ENCODE measurements at places on chromosomes 6 and 20.

DNA sequence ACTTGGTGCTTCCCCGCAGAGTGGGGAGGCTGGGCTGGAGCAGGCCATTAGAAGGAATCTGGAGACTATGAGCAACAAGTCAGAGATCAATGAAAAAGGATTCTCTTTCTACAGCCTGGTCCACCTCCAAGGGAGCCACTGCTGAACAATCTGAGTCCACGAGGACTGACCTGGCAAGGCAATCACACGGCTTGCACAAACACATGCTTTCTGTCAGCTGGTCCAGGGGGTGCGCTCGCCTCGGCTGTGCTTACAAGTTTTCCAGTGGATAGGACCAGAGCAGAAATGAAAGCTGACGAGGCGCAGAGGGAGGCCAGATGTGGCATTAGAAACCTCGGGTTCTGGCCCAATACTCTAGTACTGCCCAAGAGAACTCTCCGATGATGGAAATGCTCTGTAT lies 18.1 kb downstream of the KCNK5 start:
- DNase-seq = no peak

GRCh38 chr6:11171952-11172351 lies 60.4 kb upstream of the ERVFRD-1 start:
- no peak for DNase-seq

DNA sequence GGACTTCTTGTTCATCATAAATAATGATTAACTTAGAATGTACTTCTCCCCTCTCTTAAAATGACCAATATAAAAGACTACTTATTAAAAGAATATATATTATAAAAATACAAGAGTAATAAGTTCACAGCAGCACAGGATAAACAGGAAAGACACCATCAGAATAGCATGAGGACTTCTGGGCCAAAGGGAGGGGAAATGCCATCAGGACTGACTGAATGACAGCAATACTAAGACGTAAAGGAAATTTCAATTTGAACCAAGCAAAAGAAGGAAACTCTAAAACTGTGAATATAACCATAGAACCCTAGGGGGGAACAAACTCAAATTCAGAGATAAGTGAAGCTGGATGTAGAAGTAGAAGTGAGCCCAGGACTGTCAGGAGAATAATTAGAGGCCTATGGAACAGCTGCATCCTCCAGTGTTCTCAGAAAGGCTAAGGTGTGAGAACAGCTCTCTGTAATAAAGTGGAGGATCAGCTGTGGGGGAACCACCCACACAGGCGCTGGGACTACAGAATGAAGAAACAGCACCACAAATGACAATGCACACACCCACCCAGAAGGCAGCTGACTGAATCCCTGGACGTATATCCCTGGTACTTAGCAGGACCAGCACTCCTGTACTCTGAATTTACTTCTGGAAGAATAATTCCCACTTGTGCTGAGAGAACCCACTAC lies 37.8 kb downstream of the ZHX3 start:
- DNase-seq = no peak

DNA sequence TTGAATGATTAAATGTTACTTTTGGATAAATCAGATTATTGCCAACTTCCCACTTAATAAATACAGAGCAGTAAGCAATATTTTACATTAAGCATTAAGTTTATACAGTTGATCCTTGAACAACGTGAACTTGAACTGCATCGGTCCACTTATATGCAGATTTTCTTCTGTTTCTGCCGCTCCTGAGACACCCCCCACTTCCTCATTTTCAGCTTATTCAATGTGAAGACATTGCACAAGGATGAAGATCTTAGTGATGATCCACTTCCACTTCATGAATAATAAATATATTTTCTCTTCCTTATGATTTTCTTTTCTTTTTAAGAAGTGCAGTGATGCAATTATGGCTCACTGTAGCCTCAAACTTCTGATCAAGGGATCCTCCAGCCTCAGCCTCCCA lies 167.2 kb downstream of the LINC00237 start:
- DNase-seq = no peak

- DNase-seq = no peak
Observed at GRCh38 chr20:57294550-57294949, 28.1 kb upstream of the BMP7 start.

GRCh38 chr6:11783524-11784064 lies 5.0 kb upstream of the ADTRP start:
- no peak for DNase-seq

DNA sequence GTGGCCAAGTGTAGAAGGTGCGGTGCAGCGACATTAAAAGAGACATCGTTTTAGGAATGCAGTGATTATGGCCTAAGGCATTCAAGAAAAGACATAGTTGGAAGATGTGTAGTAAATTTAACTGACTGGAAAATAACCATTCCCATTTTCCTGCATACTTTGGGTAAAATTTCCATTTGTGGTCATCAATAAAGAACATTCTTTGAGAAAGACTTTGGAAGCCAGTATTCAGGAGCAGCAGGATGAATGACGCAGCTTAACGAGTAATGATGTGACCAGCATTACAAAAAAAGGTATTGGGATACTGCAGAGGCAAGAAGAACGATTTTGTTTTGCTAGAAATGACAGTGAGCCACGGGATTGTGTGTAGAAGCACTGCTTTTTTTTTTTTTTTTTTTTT lies 7.0 kb upstream of the RWDD1 start:
- no peak for DNase-seq

GRCh38 chr20:24048024-24048611 lies 59.5 kb upstream of the GGTLC1 start:
- DNase-seq = peak; percentile 22

DNA sequence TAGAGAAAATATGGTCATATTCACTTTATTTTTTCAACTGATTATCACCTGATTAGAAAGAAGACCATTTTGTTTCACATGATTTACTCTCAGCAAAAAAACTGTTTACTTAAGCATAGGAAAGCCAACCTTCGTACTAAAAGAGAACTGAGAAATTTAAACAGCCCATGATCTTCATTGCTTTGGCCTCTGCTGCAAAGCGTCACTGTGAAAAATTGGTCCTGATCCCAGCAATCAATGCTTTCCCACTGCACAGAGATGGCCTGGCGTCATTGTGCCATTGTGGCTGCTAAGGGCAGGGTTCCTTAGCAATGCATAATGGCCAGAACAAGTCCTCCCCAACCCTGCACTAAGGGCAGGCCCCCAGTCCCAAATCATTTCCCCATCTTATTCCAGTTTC lies 19.9 kb upstream of the THEMIS start:
- no peak for DNase-seq

DNA sequence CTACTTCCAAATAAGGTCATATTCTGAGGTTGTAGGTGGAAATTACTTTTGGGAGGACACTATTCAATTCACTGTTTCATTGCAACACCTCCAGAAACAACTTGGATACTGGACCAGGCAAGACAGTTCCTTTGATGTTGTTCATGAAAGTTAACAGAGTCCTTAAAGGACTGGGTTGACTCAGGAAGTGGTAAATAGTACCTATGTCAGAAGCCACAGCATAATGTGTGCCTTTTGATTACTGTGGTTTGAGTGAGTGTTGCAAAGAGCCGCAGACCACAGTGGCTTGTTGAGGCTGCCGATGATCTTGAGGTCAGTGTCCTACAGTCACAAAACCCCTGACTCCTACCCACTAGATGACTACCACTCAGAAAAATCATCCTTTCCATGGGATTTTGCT lies 10.9 kb downstream of the IL20RA start:
- no peak for DNase-seq

- DNase-seq = no peak
Observed at GRCh38 chr6:157517601-157518359, 136.8 kb downstream of the ZDHHC14 start.

GRCh38 chr6:1316489-1316971 lies 4.6 kb downstream of the FOXQ1 start:
- DNase-seq = no peak

DNA sequence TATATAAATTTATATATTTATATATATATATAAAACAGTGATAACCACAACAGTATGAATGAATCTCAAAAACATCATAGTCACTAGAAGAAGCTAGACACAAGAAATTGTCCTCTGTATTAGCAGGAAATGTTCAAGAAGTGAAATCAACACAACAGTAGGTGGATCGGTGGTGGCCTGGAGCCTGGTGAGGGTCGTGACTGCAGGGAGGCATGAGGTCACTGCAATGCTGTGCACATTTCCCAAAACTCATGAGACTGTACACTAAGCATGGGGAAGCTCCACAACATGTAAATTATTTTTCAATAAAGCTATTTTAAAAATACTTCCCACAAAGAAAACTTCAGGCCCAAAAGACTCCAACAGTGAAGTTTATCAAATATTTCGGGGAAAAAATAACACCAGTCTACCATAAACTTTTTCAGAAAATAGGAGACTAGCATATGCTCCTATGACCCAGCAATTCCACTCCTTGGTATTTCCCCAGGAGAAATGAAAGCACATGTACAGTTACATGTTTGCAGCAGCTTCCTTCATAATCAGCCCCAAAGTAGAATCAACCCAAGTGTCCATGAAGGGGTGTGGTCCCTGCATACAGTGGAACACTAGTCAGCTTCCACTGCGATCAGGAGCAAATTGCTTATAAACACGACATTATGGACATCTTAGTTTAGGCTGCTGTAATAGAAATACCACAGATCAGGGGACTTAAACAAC lies 144.2 kb downstream of the TBXT start:
- DNase-seq = no peak

DNA sequence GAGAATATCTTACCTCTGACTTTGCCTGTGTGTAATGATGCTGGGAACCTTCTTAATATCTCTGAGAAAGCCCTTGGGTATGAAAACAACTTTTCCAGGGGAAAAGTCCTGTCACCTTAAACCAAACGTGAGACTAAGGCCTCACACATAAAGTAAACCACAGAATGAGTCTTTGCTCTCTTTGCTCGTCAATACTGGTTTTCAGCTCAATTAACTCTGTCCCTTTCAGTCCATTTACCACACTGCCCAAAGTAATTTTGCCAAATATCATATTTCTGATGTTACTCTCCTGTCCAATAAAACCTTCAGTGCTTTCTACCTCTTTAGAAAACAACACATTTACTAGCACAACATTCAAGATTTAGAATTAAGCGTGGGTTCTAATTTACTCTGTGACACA lies 100.5 kb upstream of the HMGCLL1 start:
- no peak for DNase-seq

DNA sequence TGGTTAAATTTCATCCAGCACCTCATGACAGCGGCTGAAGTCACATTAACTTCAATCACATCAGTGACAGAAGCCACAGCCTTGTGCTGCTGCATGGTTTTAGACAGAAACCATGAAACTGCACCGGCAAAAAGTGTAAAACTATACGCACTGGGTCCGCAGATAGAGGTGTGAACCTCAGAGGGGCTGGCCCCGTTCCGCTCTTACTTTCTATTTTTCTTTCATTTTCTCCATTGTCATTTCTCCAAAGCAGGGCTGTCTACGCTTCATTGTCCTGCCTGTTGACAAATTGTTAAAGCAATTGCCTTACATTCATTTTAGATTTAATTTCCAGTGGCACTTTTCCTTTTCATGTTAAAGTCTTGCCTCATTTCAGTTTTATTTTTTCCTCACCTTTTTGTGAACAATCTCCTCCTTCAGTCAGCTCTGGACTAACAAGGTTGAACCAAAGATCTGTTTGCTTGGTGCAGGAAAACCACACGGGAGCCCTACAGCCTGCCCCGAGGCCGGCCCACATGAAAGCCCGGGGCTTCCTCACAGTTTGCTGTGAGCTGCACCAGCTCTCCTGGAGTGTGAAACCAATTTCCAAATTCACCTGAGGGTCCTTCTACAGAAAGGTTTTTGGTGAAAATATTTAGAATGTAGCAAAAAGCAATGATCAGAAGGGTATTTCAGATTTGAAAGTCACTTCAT lies 63.7 kb downstream of the PRR18 start:
- no peak for DNase-seq

DNA sequence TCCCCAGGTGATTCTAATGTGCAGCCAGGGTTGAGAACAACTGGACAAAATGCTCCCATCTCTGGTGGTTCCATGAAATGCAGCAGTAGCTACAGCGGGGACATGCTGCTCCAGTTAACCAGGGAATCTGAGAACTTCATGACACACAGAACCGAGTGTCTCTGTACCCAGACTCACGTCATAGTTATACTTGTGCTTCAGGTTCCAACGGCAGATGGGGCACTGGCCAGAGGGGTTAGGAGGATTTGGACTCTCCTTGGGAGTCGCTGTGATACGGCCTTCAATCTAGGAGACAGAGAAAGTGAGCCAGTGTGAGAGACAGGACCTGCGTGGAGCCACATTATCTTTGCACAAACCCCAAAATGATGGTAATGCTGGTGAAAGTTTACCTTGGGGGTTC lies 9.2 kb downstream of the MRPS18A start:
- DNase-seq = no peak

GRCh38 chr6:6824381-6824780 lies 235.9 kb downstream of the LY86 start:
- DNase-seq = no peak

DNA sequence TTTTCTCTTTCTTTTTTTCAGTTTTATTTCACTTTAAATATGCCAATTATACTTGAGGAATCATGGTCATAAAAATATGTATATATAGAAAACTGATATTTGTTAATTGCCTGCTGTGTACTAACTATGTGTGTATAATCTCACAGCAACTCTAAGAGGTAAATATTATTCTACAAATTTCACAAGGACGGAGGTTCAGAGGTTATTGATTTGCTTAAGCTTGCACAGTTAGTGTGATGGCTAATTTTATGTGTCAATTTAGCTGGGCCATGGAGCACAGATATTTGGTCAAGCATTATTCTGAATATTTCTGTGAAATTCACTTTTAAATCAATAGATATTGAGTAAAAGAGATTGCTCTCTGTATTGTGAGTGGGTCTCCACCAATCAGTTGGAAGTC lies 75.7 kb upstream of the CENPW start:
- DNase-seq = no peak

GRCh38 chr20:24694727-24695528 lies 225.5 kb downstream of the SYNDIG1 start:
- no peak for DNase-seq

DNA sequence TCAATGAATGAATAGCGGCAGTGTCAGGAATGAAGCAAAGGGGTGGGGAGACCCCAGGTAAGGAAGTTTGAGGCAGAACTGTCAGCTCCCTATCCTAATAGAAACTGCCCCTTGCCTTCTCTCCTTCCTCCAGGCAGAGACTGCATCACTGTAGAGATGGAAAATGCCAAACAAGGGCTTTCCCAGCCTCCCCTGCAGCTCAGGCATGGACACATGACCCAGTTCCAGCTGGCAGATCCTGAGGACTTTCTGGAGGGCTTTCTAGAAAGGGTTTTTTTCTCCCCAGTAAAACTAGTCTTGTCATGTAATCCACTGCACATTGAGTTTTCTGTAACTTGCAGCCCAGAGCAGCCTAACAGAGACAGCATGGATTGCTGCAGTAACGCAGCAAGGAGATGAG lies 17.9 kb upstream of the PNPLA1 start:
- no peak for DNase-seq

DNA sequence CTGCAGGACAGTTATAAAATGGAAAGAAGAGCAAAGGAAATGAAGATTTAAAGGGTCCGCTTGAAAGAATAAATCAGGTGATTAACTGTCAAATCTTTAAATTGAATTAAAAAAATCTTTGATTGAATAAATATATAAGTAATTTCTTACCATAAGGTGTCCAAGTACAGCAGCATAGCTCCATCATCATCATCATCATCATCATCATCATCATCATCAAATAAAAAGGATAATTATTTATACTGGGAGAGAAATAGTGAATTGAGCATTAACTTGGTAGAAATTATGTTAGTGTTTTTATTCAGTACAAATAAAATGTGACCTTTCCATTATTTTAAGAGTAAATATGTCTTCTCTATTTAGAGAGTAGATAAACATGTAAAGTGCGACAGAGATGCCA lies 745.6 kb upstream of the MARCKS start:
- no peak for DNase-seq
